RPMI7951 (cell line): ENCODE measurements at places on chromosomes 3 and 15.

GRCh38 chr15:52082197-52083036, 30.2 kb downstream of the BCL2L10 start:
- peak; percentile 68 for DNase-seq

GRCh38 chr3:146249921-146250320, 984 bp downstream of the PLSCR4 start:
- no peak for DNase-seq

- DNase-seq, result peak; percentile 79
These were observed 3.4 kb upstream of the DOCK3 start for GRCh38 chr3:50671331-50671730.

DNA sequence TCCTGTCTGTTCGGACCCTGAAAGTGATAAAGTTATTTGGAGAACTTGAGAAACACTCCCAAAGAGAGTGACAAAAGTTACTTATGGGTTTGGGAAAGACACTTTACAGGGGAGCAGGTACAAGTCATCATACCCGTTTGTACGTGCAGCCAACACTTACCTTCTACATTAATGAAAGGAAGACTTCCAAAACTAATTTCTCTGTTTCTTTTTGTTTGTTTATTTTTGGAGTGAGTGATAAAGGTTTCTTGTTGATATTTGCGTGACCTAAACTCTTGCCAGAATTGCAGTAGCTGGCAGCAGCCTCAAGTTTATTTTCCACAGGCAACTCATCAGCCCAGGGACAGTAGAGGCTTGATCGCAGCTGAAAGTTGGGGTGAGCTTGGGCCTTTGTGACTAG, 8.4 kb downstream of the ABHD2 start:
- peak; percentile 50 for DNase-seq

DNA sequence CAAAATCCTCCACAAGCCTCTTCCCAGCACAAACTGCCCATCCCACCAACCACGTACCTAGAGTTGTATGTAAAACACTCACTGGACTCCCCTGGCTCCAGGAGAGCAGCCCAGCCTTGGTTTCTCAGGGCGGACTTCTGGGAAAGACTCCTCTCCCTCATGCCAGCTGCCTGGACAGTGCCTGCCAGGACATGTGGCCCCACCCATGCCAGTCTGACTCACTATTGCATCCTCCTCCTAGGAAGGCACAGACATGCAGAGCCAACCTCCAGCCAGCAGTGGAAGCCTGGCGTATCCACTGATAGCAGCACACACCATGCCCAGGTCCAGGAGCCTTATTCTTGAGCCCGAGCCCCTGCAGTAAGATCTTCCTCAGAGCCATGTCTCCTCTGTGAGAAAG, 8.6 kb downstream of the PKM start:
- DNase-seq, result peak; percentile 80
